ENCODE measurements at places on chromosomes 13 and 19.

- no peak for DNase-seq
Measured at GRCh38 chr19:38617764-38618589, at the start of gene MAP4K1. MAP4K1 (minus strand) TSS chr19:38617953; CDS start chr19:38617895, 58 bp downstream.

GRCh38 chr13:20182231-20182846 lies 10.4 kb downstream of the GJB2 start:
- DNase-seq = no peak

GRCh38 chr19:41226053-41226873 lies 7.2 kb downstream of the AXL start:
- peak; percentile 86 for DNase-seq

- no peak for DNase-seq
Measured at GRCh38 chr19:6769006-6769619, 1.9 kb upstream of the SH2D3A start.

- DNase-seq = peak; percentile 96
Measured at GRCh38 chr19:11380653-11381537, 3.2 kb downstream of the EPOR start.

GRCh38 chr13:19817106-19817505 lies 34.4 kb upstream of the PSPC1 start:
- DNase-seq = no peak
